ENCODE measurements at places on chromosomes 16 and 17. TPM values are rescaled to one million over a fixed set of nuclear protein-coding genes. Genes with fewer than 3 reads are reported as not detected.

TEKT3 gene
- not detected for total RNA-seq

FTSJ3 gene
- total RNA-seq = 44.5 TPM

TLCD2 gene
- 0.10 TPM for total RNA-seq

CACNA1H gene
- 1.9 TPM for total RNA-seq

GRAP gene
- total RNA-seq = 42.5 TPM

MSI2 gene
- total RNA-seq = 109 TPM

XYLT1 gene
- total RNA-seq = 40.4 TPM

ZG16B gene
- 1.6 TPM for total RNA-seq

CCL23 gene
- not detected for total RNA-seq

TEKT1 gene
- not detected for total RNA-seq

GSDMA gene
- total RNA-seq = 0.66 TPM
